NCI-H345 (cell line): ENCODE measurements at places on chromosomes 2 and 18.

- DNase-seq = no peak
Measured at GRCh38 chr2:43518718-43519117, 77.1 kb downstream of the THADA start.

GRCh38 chr2:29950481-29950880 lies 29.1 kb upstream of the ALK start:
- DNase-seq = no peak

DNA sequence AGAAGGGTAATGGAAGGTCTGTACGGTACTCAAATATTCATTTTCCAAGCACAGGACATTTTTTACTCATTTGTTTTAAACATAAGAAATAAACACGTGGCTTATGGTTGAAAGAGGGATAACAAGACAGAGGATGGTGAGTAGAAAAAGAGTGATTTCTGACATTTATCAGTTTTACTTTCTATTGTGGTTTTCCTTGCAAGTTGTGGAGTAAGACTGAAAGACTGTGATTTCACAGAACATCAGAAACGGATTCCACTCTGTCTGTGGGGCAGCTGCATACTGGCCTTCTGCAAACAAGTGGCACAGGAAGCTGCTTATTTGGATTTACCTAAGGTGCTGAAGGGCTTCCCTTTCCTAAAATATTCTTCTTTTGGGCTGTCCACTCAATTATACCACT lies 122.2 kb upstream of the ITGB6 start:
- DNase-seq = no peak

GRCh38 chr2:20656561-20656960 lies 5.7 kb upstream of the HS1BP3 start:
- DNase-seq = no peak

DNA sequence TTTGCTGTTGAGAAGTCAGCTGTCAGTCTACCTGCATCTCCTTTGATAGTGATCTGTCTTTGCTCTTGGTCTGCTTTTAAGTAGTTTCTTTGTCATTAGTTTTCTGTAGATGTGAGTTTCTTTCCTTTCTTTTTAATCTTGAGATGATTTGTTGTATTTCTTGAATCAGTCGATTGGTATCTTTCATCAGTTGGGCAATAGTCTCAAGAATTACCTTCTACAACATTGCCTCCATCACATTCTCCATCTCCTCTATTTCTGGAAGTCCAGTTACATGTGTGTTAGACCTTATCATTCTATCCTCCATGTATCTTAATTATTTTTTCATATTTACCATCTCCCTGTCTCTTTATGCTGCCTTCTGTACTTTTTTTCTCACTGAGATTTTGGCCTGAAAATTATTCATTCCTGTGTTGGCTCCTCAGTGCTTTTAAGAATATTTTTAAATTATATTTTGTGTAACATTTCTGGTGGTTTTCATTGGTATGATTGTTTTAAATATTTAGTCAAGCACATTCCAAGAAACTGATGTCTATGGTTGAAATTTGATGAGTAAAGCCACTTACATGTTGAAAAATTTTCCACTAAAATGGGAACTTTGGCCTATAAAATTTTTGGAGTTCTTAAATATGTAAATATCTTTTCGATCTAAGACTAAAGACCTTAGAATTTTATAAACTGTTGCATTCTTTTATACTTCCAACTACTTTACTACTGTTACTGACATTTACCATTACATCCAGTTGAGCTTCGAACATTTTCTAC lies 239.5 kb upstream of the MGAT5 start:
- DNase-seq = no peak

- no peak for DNase-seq
Measured at GRCh38 chr2:32746669-32747068, 118.8 kb downstream of the TTC27 start.

DNA sequence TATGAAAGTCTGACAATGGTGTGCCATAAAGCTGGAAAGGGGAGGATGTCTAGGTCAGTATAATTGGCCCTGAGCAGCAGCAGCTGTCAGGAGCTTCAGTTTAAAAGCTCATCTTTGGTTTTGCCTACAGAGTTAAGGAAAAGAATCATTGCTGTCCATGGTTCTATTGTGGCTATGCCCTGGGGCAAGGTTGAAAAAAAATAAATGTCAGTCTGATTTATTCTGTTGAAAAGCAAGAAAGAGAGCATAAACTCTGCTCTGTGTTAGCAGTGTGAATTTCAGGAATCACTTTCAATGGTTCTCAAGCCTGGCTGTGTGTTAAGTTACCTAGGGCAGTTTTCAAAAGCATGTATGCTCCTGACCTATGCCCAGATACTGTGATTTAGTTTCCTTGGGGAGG lies 446.7 kb downstream of the SETBP1 start:
- DNase-seq = no peak

DNA sequence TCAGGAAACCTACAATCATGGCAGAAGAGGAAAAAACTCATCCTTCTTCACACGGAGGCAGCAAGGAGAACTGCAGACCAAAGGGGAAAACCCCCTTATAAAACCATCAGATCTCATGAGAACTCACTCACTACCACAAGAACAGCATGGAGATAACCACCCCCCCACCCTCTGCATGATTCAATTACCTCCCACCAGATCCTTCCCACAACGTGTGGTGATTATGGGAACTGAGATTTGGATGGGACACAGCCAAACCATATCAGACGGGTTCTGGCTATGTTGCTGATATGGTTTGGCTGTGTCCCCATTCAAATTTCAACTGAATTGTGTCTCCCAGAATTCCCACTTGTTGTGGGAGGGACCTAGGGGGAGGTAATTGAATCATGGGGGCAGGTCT lies 28.7 kb upstream of the CCDC150 start:
- no peak for DNase-seq

- DNase-seq = no peak
Measured at GRCh38 chr2:58347810-58348209, 106.7 kb upstream of the FANCL start.

GRCh38 chr18:31490387-31490786 lies 7.6 kb upstream of the DSG2 start:
- DNase-seq = no peak

- no peak for DNase-seq
Measured at GRCh38 chr2:100894796-100895156, 74.8 kb downstream of the NPAS2 start.

DNA sequence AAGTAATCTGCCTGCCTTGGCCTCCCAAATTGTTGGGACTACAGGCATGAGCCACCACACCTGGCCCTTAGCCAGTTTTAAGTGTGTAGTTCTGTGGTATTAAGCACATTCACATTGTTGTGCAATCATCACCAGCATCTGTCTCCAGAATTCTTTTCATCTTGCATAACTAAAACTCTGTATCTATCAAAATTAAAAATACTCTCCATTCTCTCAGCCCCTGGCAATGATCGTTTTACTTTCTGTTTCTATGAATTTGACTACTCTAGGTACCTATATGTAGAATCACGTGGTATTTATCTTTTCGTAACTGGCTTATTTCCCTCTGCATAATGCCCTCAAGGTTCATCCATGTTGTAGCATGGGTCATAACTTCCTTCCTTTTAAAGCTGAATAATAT lies 45.5 kb upstream of the CAVIN2 start:
- DNase-seq = no peak

- DNase-seq = no peak
Measured at GRCh38 chr2:73091164-73091563, 19.7 kb upstream of the SFXN5 start.

DNA sequence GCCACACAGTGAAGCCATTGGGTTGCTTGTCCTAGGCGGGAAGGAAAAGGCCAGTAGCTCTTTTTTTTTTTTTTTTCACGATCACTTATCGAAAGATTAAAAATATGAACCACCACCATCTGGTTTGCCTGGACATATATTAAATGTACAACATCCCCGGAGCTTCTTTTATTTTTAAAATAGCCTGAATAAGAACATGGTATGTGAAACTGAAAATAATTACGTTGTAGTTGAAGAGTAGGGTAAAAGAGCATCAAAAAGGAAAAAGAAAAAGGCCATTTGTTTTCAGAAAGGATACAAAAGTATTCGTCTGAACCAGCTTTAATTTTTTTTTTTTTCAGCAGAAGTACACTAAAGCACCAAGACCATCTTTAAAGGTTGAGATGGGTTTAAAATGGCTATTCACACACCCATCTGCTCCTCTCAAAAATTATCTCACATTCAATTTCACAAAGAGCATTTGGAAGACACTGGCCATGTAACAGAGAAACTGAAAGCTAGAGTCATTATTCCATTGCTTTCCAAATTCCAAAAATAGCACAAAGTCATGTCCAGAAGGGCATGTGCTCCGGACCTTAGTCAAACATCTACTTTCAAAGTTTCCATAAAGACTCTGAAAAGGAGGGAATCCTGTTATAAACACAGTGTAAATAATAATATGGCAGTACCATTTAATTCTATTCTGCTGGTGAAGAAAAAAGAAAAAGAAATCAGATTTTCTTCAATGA lies 82.9 kb downstream of the SCN3A start:
- no peak for DNase-seq

- DNase-seq = no peak
Measured at GRCh38 chr2:36539631-36540030, 58.3 kb downstream of the FEZ2 start.

GRCh38 chr2:79393806-79394484 lies 118.9 kb upstream of the CTNNA2 start:
- peak; percentile 6 for DNase-seq

GRCh38 chr18:79553154-79553553 lies 126.4 kb upstream of the CTDP1 start:
- no peak for DNase-seq

- DNase-seq = no peak
Measured at GRCh38 chr2:105592288-105592687, 152.4 kb upstream of the NCK2 start.
